T-helper 22 cell (primary cell): ENCODE measurements at places on chromosomes 11 and 22.

DNA sequence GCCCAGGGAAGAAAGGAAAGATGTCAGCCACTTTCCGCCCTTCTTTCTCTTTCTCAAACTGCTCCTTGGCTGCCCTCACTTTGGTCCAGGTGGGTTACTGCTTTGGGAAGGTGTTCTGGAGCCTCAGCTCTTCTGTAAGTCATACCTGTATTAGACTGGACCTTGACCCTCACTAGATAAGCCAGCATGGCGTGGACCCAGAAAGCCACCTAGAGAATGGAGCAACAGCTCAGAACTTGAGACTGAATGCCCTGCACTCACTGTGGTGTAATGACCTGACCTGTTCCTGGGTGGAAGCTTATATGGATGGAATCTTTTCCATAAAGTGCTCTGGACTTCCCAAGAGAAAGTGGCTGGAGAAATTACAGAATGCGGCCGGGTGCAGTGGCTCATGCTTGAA lies 15.6 kb downstream of the ACP2 start:
- DNase-seq: no peak

GRCh38 chr22:24526191-24526590 lies 28.7 kb downstream of the GUCD1 start:
- no peak for DNase-seq

GRCh38 chr22:26197425-26197824 lies 28.2 kb downstream of the SEZ6L start:
- DNase-seq: no peak

DNA sequence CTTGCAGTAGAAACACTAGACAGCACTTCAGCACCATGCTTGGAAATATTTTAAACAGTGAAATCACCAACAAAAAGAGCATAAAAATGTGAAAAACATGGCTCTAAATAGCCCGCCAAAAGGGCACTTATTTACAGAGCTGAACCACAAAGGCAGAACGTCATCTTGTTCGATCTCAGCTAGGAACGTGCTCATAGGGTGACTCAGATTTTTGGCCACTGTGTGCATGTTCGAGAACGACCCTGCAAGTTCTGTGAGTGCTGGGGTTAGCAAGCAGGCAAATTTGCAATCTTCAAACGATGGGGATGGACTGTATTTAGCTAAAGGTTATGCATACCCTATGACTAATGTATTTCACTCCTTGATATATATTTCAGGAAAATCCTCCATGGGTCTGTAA lies 30.6 kb downstream of the OR2AT4 start:
- no peak for DNase-seq

DNA sequence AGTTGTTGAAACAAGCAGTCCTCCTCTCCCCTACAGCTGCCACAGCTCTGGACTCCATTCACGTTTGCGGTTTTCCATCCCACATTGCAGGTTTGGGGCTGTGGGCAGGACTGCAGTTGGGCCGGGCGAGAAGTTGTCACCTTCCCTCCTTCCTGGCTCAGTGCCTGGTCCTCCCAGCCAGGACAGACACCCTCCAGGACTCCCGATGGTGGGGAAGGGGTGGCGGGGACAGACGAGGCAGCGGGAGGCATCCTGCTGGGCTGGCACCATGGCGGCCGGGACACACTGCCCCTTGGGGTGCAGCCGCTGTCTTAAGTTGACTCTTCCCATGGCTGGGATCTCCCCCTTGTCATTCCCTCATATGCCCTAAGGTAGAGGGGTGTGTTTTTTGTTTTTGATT lies 615.2 kb downstream of the BRD1 start:
- DNase-seq: no peak

DNA sequence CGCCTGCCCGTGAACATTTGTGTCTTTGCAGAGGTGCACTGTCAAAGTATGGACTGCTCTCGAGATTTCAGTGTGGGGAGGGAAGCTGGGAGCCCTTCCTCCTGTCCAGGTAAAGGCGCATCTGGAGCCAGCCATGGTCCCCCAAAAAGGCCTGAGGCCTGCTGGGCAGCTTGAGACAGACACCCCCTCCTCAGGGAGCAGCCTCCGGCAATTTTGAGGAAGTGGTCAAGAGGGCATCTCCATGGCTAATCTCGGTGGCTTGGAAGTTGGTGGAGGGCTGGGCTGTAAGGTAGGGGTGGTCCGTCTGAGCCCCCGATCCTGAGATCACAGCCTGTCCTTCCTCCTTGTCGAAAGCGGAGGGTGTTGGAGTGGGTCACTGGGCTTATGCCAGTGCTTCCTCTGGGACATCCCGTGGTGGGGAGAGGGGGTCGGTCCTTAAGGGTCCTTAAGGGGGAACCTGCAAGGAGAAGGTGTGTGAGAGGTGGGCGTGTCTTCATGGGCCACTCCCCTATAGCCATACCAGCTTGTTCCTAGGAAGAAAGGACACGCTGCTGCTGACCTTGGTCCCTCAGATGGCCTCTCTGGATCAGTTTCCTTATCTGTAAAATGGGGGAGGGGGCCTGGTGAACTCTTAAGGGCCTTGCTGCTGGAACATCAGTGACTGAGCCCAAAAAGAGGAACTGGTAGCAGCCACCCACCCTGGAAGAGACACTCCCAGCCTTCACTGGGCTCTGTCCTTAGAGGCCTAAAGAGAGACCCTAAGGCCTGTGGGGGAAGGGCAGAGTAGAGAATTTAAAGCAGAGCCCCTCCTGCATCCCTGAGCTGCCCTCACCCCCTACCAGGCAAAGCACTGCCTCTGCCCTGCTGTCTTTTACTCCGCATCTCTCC lies 2.6 kb downstream of the KCNC1 start:
- DNase-seq: no peak

- no peak for DNase-seq
These were observed 18.6 kb upstream of the AIFM3 start for GRCh38 chr22:20948450-20948849.

- DNase-seq: no peak
These were observed 96.6 kb upstream of the AKIP1 start for GRCh38 chr11:8814209-8814922.

DNA sequence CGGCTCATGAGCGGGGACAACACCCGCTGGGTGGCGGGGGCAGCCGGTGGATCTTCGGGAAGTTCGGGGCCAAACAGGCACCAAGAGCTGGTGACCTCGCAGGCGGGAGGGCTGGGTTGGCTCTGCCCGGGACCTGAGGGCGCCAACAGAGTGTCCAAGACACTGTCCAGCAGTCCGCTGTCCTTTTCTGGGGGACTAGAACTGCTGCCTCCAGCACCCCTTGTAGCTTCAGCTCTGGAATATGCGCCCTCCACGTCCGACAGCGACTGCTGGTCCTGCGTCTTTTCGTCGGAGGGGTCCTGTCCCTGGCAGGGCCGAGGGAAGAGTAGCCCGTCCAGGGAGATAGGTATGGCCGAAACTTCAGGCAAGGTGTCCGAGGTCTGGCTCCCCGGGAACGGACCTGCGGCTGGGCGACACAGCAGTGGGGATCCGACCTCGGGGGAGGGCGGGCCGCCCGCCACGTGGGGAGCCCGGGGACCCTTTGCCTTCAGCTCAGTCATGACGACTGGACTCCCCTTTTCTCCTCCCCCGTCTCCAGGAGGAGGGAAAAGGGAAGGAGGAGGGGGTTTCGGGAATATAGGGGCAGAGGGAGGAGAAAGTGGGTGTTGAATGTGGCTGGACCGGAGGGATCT lies 926 bp downstream of the PGR start:
- no peak for DNase-seq

GRCh38 chr22:49968831-49969661 lies 8.5 kb downstream of the PIM3 start:
- no peak for DNase-seq

DNA sequence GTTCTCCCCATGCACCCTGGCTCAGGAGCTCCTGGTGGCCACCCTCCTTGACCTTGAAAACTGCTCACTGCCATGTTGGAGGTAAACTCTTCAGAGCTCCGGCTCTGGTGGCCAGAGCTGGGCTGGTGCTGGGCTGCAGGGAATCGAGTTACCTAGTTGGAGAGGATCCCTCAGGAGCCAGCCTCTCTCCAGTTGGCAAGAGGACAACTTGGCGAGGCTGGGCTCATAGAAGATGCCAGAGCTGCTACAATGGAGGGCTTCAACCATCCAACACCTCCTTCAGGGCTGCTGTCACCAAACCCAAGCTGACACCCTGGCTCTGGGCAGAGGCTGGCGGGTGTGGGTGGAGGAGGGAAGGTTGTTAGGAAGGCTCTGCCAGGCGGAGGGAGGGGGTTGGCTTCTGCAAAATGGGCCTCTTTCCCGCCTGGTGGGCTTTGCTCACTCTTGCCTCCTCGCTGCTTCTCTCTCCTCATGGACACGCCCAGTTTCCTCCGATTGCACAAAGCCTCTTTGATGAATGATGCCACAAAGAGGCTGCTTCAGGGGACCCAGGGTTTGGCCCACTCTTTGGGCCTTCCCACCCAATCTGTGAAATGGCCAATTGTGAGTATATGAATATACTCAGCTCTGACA lies 53.1 kb downstream of the THAP12 start:
- no peak for DNase-seq

GRCh38 chr11:43145653-43146052 lies 166.1 kb upstream of the API5 start:
- no peak for DNase-seq
